Pancreas (tissue), 10 donors: ENCODE measurements at places on chromosomes 3 and 15. TPM values are rescaled to one million over a fixed set of nuclear protein-coding genes. Genes with fewer than 3 reads are reported as not detected.

GRCh38 chr15:58038426-58039078, 27.0 kb downstream of the ALDH1A2 start:
- DNase-seq = no peak

DNA sequence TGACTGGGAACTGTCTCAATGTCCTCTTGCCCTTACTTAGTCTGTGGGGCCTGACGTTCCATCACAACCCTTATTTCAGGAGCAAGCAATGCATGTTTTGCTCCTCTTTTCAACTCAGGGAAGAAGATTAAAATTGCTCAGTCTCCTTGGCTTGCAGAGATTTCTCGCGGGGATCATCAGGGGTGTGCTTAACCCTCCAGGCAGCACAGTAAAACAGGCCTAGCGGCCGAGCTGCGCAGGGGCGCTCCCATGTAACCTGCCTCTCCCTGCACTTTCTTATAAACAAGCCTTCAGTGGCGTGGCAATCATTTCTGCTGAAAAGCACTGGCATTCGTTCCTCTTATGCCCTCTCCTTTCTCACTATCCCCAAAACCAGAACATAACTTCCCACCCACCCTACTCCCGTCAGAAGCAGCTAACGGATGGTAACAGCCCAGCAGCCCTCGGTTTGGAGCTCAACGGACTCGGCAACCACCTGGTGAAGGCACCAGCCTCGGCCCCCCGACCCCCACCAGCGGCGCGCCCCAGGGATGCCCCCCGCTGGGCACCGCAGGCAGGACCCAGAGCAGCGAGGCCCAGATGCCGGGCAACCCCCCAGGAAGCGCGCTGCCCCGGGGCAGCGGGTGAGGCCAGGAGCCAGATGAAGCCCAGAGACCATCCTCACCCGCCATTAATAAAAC, 1.1 kb downstream of the MCF2L2 start:
- DNase-seq = no peak

DNA sequence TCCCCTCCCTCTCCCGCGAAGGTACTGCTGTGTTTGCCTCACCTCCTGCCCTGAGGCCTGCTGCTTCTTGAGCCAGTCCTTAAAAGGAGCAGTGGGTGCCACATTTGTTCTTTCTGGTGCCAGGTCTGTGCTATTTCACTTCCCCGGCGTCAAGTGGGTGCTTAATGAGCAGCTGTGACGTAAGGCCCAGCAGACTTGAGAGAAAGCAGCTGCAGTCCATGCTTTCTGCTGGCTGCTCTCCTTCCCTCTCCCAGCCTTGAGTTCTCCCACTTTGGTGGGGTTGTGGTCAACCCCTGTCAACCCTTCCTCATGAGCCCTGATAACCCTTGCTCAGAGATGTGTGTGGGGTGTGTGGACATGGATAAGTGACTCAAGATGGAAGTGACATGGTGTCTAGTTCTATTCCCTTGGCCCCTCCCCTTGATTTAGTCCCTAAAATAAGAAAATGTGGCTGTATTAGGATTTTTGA, 6.9 kb downstream of the INAFM2 start:
- peak; percentile 37 for DNase-seq

DNA sequence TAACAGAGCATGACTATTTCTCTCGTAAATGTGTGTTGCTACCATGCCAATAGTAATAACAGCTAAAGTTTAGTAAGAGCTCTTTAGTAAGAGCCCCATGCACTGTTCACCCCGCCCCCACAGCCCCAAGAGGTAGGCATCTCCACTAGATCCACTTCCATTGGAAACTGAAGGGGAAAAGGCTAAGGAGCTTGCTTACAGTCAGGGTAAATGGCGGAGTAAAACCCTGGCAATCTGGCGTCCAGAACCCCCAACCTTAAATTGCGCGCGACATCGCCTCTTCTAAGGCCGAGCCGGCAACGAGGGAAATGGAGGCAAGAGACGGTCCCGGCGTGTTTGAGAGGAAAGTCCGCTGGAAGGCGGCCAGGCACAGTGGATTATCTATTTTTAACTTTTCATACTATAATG, 654 bp upstream of the C3orf38 start:
- DNase-seq = no peak

DNA sequence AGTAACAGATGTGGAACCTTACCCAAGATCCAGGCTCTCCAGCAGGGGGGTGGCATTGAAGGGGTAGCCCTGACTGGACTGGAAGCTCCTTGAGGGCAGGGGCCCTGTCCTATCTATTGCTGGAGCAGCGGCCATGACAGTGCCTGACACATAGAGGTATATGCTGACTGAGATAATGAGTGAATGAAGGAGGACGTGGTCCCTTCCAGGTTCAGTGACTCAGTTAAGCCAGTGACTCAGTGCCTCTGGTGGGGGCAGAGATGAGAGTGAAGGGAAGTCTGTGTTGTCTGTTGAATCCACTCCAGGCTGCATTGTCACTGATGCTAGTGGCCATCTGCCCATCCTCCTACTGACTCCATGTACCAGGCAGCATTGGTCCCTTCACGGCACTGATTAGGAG, 13.0 kb upstream of the CTXND1 start:
- DNase-seq = no peak

GRCh38 chr3:69715204-69715603, 24.1 kb upstream of the MITF start:
- no peak for DNase-seq

DNA sequence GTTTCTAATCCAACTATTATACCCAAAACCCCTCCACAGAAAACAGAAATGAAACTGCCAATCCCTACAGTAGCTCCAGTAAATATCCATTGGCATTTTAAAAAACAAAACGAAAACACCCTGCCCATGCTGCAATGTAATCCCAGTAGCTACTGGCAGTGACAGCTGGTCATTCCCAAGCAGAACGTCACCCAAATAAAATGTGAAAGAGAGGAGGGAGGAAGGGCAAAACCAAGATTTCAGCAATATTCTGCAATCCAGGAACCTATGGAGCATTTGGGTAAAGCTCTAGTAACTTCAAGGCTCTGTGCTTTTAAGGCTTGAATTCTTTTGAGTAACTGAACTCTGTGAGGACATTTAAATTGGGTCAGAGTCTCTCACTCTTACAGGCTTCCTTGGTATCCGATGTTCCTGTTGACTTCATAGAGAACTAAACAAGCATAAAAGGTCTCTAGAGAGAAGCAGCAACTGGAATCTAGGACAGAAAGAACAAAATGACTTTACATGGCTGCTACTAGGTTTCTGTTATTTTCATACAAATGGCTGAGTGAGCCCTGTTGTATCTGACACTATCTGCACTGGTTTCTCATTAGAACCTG, 136.2 kb downstream of the TNIK start:
- DNase-seq = peak; percentile 59

DNA sequence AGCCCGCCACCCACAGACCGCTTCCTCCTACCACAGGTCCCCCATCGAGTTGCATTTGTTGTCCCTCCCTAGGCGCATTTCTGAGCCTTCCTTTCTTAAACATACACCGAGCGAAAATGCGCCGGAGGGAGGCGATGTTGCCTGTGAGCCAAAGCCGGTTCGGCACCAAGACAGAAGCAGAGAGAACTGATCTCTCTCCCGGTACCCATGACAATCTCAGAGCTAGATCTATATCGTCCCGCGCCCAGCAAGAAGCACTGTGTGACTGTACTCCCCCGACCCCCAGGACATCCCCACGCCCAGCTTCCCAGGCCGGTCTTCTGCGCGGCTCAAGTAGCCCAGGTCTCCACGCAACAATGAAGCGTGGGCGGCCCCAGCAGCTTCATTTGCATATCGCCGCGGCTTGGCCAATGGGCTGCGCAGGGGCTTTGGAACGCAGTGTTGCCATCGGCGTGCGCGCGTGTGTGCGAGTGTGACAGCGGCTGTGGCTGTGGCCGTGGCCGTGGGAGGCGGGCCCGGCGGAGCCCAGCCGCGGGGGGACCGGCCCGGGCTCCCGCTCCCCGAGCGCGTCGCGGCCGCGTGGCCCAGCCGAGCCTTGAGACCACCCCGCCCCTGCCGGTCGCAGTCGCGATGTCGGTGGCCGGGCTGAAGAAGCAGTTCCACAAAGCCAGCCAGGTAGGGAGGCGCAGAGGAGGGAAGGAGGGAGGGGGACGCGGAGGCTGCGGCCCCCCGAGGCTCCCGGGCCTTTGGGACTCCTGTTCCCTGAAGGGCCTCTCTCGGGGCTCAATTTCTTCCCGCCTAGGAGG, at the start of gene SH3GL3:
Gene SH3GL3 (plus strand): TSS at position 438 of the 806 bp plus-strand sequence. CDS start 193 bp downstream, at position 631.
- peak; percentile 83 for DNase-seq

- no peak for DNase-seq
Observed at GRCh38 chr15:69000725-69001503, 13.6 kb upstream of the NOX5 start.

DNA sequence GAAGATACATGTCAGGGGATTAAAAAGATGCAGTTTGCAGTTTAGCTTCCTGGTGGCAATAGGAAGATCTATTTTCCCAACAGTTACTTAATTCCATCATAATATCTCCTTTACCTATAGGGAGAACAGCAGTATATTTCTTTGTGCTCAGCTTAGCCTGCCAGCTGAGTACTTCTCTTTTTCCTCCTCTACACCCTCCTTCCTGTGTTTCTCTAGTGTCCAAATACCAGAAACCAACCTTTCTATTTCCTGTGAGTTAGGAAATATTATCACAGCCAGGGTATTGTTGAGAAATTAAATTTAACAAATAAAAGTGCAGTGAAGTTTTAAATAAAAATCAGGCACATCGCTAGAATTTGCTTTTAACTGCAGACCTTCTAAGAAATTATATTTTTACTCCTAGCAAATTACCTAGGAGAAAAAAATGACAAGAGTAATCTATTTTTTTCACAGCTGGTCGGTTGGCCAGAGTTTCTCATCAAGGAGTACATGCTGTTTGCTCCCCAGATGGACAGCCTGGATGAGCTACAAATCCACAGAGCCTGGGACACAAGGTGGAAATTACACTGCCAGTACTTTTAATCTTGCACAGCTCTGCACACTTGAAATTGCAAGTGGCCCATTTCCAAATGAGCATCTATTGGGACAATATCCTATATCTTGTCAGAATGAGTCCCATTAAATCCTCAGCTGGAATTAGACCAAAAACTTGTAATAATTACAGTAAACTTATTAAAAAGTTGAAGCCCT, 185.2 kb upstream of the CFAP20DC start:
- DNase-seq = no peak

DNA sequence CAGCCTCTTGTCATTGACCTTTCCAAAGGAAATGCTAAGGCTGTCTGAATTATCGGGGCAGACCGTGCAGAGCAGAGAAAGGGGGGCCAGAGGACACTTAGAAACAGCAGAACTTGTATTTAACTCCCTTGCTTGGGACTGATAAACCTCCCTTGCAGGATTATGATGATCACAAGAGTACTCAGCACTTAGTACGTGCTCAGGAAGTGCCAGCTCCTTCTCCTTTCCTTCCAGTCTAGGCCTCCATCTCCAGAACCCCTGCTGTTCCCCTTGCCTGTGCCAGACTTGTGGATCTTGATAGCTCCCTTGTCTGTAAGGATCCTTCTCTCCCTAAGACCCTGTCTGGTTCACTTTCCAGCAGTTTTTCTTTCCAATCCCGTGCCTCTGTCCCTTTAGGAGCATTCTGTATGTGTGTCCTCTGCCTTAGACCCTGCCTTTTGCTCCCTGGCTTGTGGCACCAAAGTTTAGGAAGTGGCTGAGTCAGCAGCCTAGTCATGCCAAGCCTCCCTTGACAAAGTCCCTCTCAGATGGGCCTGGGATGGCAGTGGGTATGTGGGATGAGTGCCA, 747 bp downstream of the SORD start:
- DNase-seq = no peak

DNA sequence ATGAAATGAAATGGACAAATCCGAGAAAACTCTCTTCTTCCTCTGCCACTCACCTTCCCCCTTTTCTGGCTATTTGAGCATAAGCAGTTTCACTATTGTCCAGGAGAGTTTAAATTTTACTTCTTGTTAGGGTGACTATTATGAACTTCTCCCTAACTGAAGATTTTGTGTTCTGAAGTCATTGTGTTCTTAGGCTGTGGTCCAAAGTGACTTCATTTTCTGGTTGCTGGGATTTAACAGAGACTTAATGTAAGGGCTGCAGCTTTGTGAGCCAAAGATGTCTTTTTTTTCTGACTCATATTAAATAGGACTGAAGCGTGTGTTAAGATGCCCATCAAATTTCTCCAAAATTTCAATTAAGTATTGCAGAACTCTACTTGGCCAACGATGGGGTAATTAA, 46.5 kb upstream of the FSTL1 start:
- no peak for DNase-seq

- peak; percentile 77 for DNase-seq
Observed at GRCh38 chr3:66376568-66376967, 124.3 kb downstream of the LRIG1 start.

- no peak for DNase-seq
Observed at GRCh38 chr3:49673121-49673714, 933 bp upstream of the APEH start.

DNA sequence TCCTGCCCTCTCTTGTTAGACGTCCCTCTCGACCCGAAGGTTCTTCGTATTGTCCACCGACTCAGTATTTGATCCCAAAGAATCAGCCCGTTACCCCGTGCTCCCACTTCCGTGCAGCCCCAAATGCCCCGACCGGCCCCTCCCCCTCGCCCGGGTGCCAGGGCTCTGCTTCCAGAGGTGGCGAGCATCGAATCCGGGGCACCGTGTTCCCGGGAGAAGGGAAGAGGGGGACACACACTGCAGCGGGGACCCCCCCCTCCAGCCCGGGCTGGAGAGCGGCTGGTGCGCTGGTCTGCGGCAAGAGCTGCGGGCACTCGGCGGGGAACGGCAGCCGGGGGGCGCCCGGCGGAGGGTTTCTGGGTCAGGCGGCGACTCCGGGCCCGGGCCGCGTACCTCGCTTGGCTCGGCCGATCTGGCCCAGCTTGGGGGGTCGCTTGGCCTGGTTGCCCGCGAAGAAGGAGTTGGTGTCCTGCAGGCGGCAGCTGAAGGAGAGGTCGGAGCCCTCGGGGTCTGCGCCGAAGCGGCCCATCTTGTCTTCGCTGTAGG, 556 bp downstream of the CAMK2N2 start:
- DNase-seq = peak; percentile 87

DNA sequence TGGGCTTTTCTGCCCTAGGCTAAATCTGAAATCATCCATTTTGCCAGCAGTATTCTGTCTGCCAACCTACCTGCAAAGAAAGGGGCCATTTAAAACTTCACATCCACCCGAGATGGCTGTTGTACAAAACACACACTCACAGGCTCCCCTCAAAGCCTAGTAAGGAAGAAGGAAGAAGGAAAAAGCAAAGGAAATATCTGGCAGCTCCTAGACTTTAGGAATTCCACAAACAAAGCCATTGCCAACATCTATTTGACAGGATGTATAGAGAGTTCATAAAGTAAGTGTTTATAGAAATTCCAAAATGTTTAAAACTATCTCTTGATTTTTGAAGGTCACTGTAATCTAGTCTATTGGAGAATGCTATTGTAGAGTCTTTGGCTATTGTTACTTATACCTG, 91.9 kb upstream of the THBS1 start:
- DNase-seq = no peak

DNA sequence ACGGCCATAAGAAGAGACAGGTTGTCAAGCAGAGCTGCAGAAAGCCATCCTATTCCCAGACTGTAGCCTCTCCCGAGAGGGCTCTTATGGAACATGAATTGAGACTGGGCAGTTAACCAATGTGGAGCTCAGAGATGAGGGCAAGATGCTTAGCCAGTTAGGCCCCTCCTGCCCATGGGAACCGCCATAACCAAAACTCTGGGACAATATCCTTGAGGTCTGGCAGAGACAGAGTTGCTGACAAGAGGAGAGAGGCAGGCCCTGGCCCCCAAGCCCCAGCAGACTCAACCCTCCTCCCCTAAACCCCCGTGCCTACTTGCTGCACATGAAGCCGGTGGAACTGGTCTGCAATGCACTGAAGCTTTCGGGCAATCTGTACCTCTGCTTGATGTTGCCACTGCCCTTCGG, 4.8 kb downstream of the BMF start:
- no peak for DNase-seq

The SEMA3G gene
- polyA plus RNA-seq = 3.8 TPM

The P3H2 gene
- 5.0 TPM for polyA plus RNA-seq

The CHST13 gene
- polyA plus RNA-seq = 0.08 TPM

The ZNF501 gene
- 0.84 TPM for polyA plus RNA-seq

The GOLIM4 gene
- 8.4 TPM for polyA plus RNA-seq

The SLC22A13 gene
- polyA plus RNA-seq = 0.05 TPM

The SPINK8 gene
- polyA plus RNA-seq = not detected
